ENCODE measurements at places on chromosomes 2 and 18.

- DNase-seq, result no peak
These were observed 195.5 kb downstream of the BCL11A start for GRCh38 chr2:60357996-60358395.

- no peak for DNase-seq
These were observed 76.2 kb downstream of the FAM168B start for GRCh38 chr2:131016826-131017741.

- peak; percentile 67 for DNase-seq
These were observed 2.8 kb upstream of the LBX2 start for GRCh38 chr2:74502147-74502719.

DNA sequence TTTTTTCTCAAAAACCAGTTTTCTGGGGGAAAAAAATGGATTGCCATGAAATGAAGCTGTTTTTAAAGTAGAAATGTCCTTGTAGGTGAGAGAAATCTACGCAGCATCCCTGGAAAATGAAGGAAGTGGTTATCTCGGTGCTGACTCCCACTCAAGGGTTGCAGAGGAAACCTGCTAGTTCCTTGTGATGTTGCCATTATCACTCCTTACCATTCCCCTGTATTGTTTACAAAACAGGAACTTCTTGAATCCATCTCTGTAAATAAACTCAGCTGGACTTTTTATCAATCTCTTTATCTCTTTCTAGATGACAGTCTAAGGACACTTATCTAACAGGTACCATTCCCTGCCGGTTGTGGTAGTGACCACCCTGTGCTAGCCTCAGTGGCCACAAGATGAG is 61.2 kb downstream of the FEZ2 start:
- no peak for DNase-seq

DNA sequence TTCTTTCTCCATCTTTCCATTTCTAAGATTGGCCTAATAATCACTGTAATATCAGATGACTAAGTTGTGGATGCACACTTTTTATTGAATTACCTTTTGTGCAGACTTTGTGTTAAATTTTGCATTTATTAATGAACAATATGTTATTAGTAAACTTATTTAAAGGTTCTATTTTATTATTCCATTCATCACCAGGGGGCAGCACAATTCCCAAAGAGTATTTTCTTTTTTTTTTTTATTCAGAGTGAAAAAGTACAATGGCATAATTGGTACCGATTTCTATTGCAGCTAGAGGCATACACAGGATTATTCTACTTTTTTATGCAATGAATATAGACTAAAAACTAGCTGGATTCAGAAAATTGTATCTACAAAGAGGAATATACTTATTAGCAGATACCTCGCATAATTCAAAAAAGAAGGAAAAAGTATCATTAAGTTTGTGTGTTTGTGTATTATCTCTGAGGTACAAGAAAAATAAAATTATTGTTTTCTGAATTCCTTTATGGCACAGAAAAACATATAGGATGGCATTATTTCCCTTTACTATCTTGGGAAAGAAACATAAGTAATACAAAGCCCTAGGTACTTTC is 390.6 kb downstream of the ERBB4 start:
- DNase-seq, result no peak

DNA sequence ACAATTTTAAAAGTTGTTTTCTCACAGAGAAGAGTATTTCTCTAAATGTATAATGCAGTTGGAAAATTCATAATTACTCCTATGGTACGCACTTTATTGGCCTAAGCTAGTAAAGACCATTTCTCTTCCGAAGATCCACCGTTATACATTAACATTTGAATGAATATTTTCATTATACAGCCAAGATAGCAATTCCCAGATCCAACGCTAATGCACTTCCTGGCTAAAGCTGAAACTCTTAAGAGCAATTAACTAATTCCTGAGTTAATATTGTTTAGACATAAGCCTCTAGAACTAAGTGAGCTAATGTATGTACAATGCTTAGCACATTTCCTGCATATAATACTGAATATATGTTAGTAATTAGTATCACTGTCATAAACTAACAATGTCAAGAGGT is 56.2 kb downstream of the PDK1 start:
- no peak for DNase-seq

DNA sequence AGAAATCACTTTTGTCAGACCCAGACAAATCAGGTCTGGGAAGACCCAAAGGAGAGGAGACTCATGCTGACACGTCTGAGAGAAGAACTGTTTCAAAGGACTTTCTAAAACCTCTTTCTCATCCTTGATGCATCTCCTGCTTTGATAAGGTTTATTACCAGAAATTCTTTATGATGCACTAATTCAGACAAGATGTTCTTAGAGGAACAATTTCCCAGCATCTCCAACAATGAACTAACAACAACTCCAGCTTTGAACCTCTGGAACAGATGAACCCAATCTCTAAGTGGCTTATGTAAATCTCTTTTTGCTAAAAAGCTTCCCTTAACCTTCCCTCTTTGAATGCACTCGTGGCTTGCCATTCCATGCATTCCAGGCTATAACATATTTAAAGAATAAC is 15.9 kb upstream of the SERPINB11 start:
- no peak for DNase-seq

DNA sequence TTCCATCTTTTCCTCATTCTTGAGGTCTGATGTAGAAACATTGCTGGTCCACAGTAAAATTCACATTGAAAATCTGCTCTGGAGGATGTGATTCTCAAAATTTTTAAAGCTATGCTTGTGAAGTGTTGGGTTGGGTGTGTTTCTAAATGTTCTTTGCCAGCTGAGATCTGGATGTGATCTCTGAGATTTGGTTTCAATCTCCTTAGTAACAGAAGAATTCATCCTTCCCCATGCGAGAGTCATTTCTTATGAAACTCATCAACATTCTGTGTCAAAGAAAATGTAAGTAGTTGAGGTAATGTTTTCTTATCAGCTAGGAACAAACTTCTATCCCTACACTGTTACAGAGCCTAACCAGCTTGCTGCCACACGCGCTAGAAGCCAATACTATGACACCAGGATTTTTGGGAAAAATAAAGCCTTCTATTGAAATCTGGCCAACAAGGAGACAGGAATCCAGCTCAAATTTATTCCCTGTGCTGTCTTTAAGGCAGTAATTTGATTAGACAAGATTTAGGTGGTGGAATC is 134.9 kb downstream of the PTH2R start:
- no peak for DNase-seq

DNA sequence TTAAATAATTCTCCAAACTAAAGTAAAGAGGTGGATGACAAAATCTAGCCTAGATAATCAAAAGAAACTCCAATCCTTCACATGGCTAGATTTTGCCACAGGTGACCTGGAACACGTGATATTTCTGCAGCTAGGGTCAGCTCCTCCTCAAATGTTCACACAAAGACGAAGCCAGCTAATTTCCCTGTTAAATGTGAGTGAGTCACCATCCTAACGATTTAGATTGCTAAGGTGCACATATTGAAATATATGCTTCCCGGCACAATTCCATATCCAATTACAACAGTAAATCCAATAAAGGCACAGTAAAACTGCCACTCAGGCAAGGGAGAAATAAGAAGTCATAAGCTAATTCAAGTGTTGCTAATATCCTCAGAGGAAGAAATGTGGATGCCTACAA is 28.7 kb downstream of the IKZF2 start:
- DNase-seq, result no peak

GRCh38 chr2:60719331-60719730 is 36.7 kb upstream of the PAPOLG start:
- no peak for DNase-seq

GRCh38 chr2:85865539-85866164 is 23.1 kb downstream of the ST3GAL5 start:
- DNase-seq, result no peak

DNA sequence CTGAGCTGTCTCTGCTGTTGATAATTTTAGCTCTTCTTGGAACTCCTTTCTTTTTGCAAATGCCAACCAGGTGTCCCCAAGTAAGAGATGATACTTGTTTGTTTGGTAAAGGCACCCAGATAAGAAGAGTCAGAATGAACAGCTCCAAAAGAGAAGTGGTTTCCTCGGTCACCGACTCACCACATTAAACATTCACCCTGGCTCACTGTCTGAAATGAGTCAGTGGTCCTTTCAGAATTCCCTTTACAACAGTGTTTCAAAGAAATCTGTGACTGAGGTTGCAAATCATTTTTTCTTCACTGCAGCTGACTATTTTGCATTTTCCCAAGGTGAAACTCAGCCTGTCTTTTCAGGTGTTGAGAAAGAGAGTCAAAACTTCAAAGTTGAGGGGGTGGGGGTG is 16.2 kb upstream of the CXCR4 start:
- no peak for DNase-seq

- DNase-seq, result no peak
These were observed 601.2 kb upstream of the ZNF804A start for GRCh38 chr2:183996825-183997793.

DNA sequence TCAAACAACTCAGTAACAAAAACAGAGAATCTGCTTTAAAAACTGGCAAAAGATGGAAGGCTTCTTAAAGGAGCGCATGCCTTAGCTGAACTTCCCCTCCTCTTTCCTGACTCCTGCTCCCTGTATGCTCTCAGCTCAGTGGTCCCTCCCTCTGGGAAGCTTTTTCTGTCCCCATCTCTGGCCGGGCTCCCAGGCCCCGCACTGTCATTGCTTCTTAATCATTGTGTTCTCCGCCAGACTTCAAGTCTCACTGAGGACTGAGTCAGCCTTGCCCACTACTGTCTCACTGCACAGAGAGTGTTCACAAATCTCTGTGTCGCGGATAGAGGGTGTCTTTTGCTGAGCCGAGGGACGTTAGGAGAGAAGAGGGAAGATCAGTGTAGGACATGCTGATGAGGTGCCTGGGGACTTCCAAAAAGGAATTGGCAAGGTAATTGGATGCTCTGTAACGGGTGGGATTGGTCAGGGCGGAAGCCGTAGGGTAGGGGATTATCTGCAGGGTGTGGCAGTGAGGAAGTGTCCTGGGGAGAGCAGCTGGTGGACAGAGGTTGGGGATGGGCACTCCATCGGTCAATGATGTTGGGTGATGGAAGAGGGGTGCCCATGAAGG is 16.2 kb downstream of the TOGARAM2 start:
- DNase-seq, result no peak

DNA sequence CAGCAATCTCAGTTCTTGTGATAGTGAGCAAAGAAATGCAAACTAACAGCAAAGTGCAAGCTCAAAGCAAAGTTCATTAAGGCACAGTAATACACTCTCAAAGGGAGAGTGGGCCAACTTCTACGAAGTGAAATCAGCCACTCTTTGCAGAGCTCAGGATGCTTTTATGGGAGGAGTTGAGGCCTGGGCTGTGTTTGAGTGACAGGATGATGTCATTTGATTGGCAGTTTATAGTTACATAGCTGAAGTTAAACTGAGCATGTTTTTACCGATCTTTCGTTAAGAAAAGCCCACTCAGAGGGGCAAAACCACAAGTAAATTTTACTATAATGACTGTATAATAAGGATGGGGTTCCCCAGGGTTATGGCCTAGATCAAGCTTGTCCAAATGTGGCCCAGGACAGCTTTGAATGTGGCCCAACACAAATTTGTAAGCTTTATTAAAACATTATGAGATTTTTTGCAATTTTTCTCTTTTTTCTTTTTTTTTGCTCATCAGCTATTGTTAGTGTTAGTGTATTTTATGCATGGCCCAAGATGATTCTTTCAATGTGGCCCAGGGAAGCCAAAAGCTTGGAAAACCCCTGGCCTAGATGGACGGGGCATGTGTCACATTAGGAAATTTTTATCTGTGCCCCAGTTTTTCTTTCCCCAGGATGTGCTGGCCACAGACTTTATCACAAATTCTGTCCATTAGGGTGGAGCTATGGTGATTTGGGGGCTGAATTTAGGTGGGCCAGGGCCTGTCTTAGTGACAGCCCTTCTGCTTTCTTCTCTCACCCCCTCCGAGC is 8.3 kb upstream of the DNAH7 start:
- no peak for DNase-seq

GRCh38 chr2:135528006-135528405 is 3.0 kb downstream of the ZRANB3 start:
- DNase-seq, result no peak

DNA sequence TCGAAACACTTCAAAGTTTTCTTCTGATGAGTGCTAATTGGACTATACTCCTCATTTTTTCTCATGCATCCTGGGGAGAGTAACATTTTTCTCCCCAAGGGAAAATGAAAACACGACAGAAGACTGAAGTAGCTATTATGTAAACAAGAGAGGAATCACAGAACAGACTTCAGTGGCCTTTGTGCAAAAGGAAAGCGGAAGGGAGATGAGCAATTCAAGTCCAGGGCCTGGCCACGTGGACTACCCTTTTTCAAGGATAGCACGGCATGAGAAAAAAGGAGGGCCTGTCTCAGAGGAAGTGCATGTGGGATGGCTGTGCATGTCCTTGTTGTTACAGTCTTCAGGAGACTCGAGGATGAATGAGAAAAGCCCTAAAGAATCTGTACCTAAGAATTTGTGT is 43.8 kb upstream of the KCNE4 start:
- no peak for DNase-seq

DNA sequence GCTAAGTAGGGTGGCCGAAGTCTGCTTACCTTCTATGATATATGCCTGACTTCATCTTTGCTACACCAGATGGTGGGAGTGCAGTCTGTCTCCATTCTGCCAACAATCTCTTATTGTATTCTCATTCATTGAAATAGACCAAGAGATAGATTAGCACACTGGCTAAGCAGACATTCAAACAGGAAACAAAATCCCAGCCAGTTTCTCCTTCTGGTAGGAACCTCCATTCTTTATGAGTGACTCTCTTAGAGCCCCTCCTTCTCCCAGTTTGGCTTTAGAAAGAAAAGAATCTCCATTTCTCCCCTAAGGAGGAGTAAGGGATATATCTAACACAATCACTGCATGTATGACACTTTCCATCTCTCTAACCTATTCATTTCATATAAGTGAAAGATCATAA is 118.9 kb upstream of the COL5A2 start:
- no peak for DNase-seq

- DNase-seq, result no peak
These were observed 5.4 kb downstream of the CWC22 start for GRCh38 chr2:180001726-180002125.

- DNase-seq, result no peak
These were observed 61.0 kb upstream of the SLC35G4 start for GRCh38 chr18:11548396-11548795.
